ENCODE measurements at places on chromosomes 1 and 21. TPM values are rescaled to one million over a fixed set of nuclear protein-coding genes. Genes with fewer than 3 reads are reported as not detected.

Gene SEC16B
- 5.2 TPM for total RNA-seq

Gene CELF3
- 0.86 TPM for total RNA-seq

Gene PRRX1
- 41.2 TPM for total RNA-seq

Gene FCRLB
- 11.5 TPM for total RNA-seq

Gene FCGR1A
- not detected for total RNA-seq

Gene MUL1
- 35.7 TPM for total RNA-seq

Gene PLA2G4A
- 4.0 TPM for total RNA-seq

Gene INPP5B
- total RNA-seq = 19.7 TPM

Gene CELA3B
- total RNA-seq = not detected

Gene LINGO4
- total RNA-seq = not detected

Gene CA14
- not detected for total RNA-seq

Gene COL9A2
- total RNA-seq = 3.5 TPM

Gene ASCL5
- total RNA-seq = not detected

Gene TMEM200B
- 21.0 TPM for total RNA-seq

Gene FCRL5
- total RNA-seq = not detected

Gene TNFRSF8
- total RNA-seq = 4.0 TPM

Gene PTGS2
- total RNA-seq = 0.29 TPM

Gene TNNI3K
- total RNA-seq = 1.2 TPM

Gene MIXL1
- total RNA-seq = not detected

Gene CYP4X1
- not detected for total RNA-seq

Gene KLHDC7A
- not detected for total RNA-seq

Gene TNFRSF18
- 1.9 TPM for total RNA-seq

Data from myometrial cell (primary cell).